ENCODE measurements at places on chromosomes 6 and 20.

DNA sequence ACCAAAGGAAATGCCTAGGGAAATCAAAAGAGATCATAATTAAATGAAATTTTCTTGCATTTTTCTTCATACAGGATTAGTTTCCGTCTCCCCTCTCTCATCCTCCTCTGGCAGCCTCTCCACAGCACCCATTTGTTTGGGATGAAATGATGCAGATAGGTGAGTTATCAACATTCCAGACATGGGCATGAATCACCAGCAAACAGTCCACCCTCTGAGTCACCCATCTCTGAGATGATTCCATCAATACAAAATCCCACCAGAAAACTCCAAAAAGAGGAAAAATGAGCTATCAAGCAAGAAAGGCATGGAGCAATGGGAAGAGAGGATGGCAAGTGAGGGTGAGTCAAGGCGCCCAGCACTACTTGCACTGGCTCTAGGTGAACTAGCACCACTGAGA is 11.4 kb downstream of the MC3R start:
- no peak for DNase-seq

GRCh38 chr20:4305091-4305490 is 289.7 kb upstream of the RNF24 start:
- no peak for DNase-seq

GRCh38 chr6:44558832-44559251 is 171.3 kb downstream of the CDC5L start:
- DNase-seq, result no peak

GRCh38 chr20:37822141-37822601 is 80.8 kb upstream of the VSTM2L start:
- no peak for DNase-seq

- DNase-seq, result no peak
These were observed 58.1 kb upstream of the REV3L start for GRCh38 chr6:111541026-111541681.

GRCh38 chr6:33427585-33428223 is 7.8 kb downstream of the SYNGAP1 start:
- DNase-seq, result no peak

DNA sequence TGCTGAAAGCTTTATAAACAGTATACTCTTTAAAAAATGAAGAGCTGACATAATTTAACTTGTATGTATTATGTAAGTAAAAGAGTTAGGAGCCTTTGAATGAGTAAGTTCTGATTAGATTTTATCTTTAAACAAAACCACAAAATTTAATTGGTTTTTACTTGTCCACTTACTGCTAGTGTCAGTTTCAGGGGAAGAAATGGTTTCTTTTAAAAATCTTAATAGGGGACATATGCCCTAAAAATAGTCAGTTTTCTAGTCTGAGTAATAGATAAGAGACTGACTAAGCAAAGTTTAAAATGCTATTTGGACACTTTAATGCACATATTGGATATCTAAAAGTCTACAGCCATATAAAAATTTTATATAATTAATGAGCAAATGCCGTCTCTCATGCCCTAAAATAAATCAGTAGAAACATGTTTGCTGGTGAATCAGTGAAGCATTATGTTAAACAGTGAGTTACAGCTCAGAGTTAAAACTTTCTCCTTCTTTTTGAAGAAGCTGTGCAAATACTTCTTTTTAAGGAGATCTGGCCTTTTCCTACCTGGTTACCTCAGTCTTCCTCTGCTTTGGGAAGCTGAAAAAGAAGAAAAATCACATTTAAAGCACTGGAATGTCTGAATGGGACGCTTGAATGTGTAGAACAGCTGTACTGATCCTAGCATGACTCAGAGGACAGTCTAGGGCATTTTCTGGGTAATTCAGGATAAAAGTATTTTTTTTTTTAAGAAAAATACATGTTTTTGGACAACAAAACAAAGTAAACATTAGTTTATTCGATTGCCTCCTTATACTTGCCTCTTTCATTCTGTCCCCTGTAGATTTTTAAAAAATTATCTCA is 55.3 kb downstream of the CDH26 start:
- DNase-seq, result no peak

DNA sequence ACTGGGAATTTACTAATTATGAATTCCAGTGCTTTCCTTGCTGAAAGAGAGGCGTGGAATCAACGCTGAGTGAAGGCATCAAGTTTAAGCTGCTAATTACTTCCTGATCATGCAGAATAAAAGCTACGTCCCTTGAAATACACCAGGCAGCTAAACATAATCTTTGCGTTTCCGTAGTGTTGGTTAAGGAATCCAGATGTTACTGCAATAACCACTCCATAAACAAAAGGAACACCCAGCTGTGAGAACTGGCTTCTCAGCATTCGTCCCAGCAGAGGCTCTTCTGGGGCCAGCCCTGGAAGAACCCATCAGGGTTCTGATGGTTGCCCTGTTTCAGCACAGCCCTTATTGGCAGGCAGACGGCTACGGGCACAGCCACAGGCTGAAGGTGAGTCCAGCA is 111.4 kb downstream of the CDH26 start:
- no peak for DNase-seq

DNA sequence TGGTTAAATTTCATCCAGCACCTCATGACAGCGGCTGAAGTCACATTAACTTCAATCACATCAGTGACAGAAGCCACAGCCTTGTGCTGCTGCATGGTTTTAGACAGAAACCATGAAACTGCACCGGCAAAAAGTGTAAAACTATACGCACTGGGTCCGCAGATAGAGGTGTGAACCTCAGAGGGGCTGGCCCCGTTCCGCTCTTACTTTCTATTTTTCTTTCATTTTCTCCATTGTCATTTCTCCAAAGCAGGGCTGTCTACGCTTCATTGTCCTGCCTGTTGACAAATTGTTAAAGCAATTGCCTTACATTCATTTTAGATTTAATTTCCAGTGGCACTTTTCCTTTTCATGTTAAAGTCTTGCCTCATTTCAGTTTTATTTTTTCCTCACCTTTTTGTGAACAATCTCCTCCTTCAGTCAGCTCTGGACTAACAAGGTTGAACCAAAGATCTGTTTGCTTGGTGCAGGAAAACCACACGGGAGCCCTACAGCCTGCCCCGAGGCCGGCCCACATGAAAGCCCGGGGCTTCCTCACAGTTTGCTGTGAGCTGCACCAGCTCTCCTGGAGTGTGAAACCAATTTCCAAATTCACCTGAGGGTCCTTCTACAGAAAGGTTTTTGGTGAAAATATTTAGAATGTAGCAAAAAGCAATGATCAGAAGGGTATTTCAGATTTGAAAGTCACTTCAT is 63.7 kb downstream of the PRR18 start:
- DNase-seq, result no peak

DNA sequence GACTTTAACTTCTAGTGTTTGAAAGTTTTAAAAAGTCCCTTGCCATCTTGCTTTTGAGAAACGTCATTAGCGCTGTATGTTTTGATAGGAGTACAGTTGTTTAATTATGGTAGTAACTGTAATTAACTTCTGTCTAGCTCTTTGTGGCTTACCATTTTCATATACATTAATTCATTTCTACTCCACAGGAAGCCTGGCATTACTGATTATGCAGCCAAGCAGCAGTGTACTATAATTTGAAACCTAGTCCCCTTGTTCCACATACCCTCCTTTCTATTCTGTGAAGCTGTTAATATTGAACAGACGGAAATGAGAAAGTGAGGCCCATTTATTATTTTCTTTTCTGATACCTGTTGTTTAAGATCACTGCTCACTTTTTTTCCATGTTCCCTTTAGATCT is 235.4 kb downstream of the CDKAL1 start:
- DNase-seq, result no peak

DNA sequence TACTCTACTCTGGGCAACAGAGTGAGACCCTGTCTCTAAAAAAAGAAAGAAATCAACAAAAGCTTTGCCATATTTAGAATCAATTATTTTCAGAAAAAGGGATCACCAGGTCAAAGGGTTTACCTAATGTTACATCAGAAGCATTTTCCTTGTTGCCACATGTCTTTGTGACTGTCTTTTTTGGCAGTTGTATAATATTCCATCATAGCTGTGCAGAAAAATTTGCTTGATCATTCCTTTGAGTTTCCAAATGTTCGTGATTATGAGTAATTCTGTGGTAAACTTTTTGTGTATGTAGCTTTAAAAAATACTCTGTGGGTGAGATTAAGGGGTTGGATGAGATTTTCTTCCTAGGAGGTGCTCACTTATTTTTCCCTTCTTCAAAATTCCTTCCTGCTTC is 26.4 kb downstream of the PNPLA1 start:
- no peak for DNase-seq

DNA sequence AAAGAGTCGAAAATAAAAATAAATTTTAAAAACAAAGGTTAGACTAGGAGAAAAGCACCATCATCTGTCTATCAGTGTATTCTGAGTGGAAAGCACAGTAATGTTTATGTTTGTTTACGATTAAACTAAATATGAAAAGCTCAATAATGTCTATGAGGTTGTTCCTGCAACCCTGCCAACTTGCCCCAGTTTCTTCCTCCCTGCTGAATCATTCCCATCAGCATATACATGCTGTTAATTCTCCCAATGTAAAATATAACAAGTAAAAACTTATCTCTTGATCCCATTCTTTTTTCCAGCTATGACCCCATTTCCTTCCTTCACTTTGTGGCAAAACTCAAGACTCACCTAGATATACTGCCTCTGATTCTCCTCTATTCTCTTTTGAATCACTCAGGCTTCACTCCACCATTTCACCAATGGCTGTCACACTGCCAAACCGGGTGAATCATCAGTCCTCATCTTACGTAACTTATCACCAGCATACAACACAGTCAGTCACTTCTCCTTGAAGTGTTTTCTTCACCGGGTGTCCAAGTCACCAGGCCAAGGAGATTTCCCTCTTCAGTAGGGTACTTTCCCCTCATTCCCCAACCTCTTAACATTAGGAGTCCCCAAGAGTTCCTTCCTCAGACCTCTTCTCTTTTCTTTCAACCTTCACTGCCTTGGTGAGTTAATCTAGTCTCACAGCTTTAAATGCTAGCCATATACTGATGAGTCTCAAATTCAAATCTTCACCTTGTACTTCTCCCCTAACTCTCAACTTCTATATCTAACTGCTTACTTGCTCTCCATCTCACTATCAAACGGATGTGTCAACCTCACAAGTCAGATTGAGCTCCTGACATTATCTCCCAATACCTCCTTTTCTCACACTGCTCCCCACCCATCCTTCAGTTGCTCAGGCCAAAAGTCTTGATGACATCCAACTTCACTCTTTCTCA is 6.2 kb downstream of the TMEM242 start:
- DNase-seq, result no peak

GRCh38 chr6:163187201-163187600 is 227.3 kb upstream of the QKI start:
- no peak for DNase-seq

- no peak for DNase-seq
These were observed 541.9 kb upstream of the SPTLC3 start for GRCh38 chr20:12466915-12467314.

- DNase-seq, result no peak
These were observed 27.2 kb upstream of the HMGN3 start for GRCh38 chr6:79261666-79262065.

DNA sequence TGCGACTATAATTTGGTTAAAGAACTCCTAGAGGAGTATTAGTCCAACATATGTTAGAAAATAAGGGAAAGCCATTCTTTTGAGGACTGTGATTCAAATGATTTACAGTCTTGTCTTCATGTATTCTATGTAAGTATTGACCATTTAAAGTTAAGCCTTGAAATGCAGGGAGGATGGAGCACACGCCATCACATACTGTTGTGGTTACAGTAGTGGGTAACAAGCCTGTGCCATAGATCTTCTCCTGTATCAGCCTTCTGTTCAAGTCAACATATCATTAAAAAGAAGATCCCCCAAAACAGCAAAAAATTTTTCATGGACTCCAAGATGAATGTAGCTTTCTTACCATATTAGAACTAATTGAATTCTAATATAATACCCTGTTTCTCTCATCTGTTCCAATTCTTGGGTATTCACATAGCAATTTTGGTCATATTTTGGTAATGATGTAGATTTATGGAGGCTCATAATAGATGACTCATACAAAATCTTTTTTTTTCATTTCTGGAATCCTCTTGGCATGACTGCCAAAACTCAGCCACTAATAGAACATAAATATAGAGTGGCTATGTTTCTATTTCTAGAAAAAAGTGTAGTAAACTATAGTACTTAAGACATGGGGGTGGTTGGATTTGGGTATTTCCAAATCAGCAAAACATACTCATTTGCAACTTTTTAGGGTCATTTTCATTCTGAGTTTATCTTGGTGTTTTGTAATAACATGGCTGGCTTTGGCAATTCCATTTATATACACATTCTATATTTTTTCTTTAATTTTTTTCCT is 413.5 kb downstream of the BCKDHB start:
- no peak for DNase-seq

- DNase-seq, result no peak
These were observed 115.5 kb downstream of the IRF4 start for GRCh38 chr6:506920-507622.

DNA sequence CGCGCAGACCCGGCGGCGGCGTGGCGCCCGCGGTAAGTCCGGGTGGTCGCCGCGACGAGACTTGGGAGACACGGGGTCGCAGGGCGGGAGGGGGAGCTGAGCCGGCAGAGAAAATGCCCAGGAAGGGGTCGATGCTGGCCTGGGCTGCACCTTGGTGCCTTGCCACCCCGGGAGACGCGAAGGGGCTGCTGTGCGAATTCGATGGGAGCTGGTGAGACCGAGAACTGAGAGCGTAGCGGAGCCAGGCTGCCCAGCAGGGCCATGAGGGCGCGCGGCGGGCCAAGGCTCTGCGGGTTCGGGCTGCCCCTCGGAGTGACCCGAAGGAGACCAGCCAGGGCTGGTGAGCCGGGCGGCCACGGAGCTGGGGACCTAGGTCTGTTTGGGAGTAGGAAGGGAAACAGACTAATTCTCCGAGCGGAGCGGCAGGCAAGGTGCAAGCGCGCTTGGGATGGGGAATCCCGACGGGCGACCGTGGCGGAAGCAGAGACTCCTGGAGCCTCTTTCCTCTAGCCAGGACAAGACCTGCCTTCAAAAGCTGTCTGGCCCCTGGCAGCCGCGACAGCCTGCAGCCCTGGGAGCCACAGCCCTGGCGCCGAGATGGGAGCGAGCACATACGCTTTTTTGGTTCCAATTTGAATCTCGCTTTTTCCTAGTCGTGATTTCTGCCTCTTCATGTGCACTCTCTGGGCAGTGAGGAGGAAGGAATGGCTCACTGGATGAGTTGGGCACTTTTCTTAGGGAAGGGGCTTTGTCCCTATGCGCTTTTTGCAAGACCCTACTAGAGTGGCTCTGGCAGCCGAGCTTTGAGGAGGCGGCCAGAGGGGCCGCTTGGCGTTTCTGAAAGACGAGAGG is 691 bp downstream of the SYNDIG1 start:
- no peak for DNase-seq

DNA sequence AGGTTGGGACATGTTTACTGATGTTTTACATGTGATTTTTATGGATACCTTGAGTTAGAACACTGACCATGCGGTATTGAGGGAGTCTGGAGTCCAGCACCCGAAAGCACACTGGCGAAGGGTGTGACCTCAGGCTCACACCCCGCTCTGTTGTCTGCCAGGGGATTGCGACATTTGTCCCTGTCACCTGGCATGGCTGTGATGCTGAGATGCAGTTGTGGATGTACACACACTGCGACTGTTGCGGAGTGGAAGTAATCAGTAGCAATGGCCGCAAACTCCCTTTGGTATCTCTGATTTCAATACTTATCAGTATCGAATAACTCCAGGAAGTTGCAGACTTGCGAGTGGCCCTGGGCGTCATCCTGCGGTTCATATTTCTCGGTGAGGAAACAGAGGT is 43.2 kb downstream of the CDH4 start:
- no peak for DNase-seq
